ENCODE measurements at places on chromosomes 5 and 9.

- DNase-seq = no peak
These were observed 82.6 kb downstream of the KIAA1958 start for GRCh38 chr9:112569186-112569585.

DNA sequence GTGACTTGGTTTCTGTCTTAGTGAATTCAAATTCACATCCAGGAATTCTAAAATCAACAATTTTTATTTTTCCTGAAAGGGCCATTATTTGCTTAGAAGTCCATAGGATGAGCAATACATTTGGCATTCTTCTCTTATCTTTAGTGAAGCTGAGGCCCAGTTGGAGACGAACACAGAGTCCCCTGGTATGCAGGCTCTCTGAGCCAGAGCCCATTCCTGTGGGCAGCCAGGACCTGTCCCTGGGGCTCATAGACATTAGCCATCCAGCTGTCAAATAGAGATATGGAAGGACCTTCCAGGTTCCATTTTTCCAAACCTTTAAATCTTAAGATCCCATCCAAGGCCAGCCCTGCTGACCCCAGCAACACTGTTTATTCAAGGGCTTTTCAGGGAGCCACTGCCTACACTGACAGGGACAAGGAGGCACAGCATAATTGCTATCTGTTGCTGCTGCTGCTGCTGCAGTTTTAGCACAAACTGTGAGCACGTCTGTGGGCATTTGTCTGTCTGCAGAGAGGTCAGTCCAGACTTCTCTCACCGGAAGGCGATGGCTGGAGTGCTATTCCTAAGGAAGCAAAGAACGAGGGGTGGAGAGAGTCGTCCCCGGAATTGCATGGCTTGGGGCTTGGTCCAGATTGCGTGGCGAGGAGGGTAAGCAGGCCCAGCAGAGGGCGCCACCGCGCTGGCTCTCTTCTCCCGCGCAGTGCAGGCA lies 639.0 kb downstream of the CCDC171 start:
- no peak for DNase-seq

GRCh38 chr9:68997666-68998065 lies 16.2 kb downstream of the PRKACG start:
- no peak for DNase-seq

- DNase-seq = no peak
These were observed 236.3 kb upstream of the SEMA6A start for GRCh38 chr5:116810951-116811350.

GRCh38 chr5:119136666-119137318 lies 65.9 kb downstream of the DMXL1 start:
- no peak for DNase-seq

DNA sequence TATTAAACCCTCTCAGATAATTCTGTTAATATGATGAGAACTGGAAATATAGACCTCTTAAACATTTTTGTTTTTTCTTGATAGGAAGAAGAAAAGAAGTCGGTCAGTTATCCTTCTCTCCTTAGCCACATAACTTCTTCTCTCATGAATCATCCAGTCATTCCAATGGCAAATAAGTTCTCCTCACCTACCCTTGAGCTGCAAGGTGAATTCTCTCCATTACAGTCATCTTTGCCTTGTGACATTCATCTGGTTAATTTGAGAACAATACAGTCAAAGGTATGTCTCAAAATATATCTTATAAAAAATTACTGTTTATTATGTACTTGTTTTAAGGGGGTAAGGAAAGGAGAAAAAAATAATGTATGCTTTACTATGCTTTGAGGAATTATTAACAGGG lies 165.3 kb downstream of the MAN2A1 start:
- DNase-seq = no peak

DNA sequence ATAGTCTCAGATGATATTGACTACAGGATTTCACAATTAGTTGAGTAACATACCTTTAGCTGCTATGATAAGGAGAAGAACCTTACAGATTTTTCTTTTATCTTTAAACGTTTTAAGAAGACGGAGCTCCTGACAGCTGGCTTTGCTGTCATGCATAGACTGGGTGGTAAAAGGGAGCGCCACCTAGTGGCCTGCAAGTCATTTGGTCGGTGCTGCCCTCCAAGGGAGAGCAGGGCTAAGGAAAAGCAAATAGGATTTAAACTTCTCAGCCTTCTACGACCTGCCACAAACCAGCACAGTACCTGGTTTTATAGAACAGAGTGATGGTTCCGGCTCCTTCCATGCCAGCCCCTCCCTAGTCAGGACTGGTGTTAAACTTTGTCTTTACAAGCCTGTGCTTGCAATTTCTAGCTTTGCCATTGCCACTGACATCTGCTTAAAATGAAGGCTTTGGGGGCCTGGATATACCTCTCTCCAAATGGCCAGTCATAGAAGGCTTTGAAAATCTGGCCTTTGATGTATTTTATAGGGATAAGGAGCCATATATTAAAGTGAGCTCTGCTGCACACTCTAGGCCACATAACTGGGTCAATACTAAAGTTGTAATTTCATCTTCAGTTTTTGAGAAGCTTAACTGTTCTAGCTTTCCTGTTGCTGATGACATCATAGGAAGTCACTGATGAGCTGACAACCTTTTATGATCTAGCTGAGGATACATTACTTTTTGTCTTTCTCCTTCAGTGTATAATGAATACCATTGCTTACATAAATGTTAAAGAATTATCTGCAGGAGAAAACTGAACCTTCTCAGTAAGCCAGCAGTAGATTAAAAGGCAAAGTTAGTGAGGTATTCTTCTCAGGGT lies 31.1 kb upstream of the ADAMTSL1 start:
- DNase-seq = peak; percentile 10

DNA sequence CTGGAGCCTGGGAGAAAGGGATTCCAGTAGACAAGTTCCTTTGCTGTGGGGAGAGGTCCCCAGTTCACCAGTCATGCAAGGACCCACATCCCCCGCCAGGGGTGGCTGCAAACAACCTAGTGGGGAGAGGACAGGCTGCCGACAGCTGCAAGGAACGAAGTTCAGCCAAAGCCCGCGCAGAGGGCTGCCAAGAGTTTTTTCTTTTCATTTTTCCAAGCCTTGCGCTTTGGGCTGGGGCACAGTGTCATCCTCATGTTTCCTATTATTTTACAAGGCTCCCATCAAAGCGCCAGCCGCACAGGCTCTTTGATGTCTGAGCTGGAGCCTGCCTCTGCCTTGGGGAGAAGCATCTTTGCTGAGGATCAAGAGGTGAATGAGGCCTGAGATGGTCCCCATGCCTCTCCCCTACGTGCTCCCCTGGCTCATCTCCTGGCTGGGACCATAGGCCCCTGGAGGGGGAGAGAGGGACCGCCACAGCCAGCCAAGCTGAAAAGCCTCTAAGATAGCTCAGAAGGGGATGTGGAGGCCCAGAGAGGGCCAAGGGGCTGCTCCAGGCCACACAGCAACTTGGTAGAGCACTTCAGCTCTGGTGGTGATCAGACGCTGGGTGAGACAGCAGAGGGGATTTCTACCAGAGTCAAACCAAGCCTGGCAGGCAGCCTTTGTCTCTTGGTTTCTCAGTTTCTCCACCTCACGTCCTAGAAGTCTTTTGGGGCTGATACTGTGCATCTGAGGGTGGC lies 50.4 kb upstream of the SYNPO start:
- DNase-seq = no peak

GRCh38 chr5:140466981-140467742 lies 65.5 kb downstream of the ANKHD1 start:
- DNase-seq = no peak

GRCh38 chr5:146849694-146850303 lies 28.8 kb downstream of the PPP2R2B start:
- DNase-seq = no peak

GRCh38 chr5:148687427-148687826 lies 33.1 kb upstream of the HTR4 start:
- no peak for DNase-seq

- DNase-seq = peak; percentile 4
These were observed 171.7 kb downstream of the TTC39B start for GRCh38 chr9:15135164-15135792.

- no peak for DNase-seq
These were observed 12.9 kb downstream of the FBXW5 start for GRCh38 chr9:136931611-136932130.

DNA sequence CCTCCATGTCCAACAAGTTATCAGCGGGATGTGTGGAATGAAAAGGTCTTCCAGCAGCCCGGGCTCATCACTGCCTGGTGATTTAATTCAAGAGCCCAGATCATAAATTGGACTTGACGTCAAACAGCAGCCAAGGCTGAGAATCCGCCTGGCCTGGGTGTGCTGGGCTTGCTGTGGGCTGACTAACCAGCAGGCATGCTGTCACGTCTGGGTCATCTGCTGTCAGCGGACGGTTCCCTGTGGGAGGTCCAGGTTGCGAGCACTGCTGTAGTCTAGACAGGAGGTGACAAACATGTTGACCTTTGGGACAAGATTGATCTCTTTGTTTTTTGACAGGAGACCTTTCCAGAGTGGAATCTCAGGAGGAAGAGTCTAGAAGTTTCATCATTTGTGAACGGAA lies 289.7 kb downstream of the OSTF1 start:
- DNase-seq = no peak

- no peak for DNase-seq
These were observed 298.4 kb upstream of the IRX4 start for GRCh38 chr5:2181149-2181548.

GRCh38 chr5:37071901-37072581 lies 177.1 kb downstream of the CPLANE1 start:
- no peak for DNase-seq

DNA sequence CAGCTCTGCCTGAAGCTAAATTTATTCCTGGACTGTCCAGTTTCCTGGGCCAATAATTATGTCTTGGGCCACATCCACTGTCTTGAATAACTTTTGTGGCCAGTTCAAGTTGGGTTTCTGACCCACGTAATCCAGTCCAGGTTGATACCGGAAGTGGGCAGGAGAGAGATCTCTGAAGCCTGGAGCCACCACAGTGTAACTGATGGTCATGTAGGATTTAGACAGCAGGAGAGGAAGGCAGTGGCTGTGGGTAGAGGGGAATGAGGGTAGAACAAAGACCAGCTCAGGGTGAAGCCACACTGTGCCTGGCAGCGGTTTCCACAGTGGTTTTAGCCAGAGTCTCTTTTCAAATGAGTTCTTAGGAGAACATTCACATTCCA lies 30.2 kb downstream of the SH3PXD2B start:
- no peak for DNase-seq

DNA sequence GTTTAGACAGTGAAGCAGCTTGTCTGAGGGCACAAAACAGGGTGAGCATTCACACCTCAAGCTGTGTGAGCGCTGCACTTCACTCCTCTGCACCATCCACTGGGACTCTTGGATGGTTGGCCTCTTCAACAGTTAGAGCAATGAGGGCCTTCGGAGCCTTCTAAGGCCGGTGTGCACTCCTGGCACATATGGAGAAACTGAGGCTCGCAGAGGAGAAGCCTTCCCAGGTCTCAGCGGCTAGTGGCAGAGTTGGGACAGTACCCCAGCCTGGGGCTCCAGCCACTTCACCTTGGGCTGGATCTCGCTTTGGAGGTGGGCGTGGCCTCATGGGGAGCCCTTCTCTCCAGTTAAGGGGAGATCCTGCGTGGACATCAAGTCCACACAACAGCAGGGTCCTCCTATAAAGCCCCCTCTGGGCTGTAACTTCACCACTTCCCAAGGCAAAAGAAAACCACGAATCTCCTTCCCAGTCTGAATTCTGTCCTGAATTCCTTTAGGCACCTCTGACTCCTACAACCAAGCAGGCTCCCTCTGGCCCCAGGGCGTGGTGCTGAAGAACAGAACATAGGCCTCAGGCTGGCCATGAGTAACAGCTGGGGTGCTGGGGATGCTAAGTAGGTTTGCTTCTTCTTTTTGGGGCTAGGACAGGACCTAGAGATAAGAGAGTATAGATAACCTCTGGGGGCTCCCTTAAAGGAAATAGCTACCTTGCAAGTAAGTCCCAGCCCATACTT lies 30.5 kb upstream of the CSF1R start:
- no peak for DNase-seq

- DNase-seq = no peak
These were observed 229.5 kb upstream of the TYRP1 start for GRCh38 chr9:12463641-12464040.

DNA sequence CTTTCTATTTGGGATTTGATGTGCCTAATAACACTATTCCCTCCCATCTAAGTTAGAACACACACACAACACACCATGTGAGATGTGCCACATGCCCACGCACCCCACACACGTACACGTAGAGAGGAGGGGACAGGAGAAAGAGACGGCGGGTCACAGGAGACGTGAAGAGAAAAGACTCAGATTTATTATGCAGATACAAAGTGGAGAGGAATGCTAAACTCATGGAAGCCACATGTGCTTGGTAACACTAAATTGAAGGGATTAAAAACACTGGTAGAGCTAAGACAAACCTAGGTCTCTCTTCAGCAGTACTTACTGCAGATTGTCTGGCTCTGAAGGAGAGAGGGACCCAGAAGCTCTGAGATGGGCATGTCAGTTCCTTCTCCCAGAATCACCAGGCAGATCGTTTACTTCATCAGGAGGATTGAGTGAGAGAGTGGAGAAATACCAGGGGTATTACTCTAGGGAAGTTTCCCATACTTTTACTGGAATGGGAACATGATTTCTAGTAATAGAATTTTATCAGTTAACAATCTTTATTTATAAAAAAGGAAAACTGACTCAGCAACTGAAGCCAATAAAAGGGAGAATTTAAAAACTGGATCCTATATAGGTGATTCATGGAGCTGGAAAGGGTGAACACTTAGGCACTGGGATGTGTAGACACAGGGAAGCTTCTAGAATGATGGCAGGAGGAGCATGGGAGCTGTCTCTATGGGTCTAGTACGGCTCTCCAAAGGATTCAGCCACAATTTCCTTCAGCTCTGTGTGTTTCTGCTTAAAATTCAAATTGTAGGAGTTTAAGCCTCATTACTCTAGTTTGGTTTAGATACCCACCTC lies 139.4 kb downstream of the MACIR start:
- DNase-seq = no peak

GRCh38 chr5:166505544-166505943 lies 1785.9 kb upstream of the WWC1 start:
- no peak for DNase-seq
